ENCODE measurements at places on chromosomes 7 and 10.

- peak; percentile 12 for DNase-seq
Measured at GRCh38 chr7:32869716-32870115, 21.8 kb downstream of the KBTBD2 start.

- DNase-seq = no peak
Measured at GRCh38 chr10:58642916-58643428, 130.3 kb downstream of the BICC1 start.

- peak; percentile 18 for DNase-seq
Measured at GRCh38 chr10:90856261-90856660, 1.6 kb downstream of the HTR7 start.

DNA sequence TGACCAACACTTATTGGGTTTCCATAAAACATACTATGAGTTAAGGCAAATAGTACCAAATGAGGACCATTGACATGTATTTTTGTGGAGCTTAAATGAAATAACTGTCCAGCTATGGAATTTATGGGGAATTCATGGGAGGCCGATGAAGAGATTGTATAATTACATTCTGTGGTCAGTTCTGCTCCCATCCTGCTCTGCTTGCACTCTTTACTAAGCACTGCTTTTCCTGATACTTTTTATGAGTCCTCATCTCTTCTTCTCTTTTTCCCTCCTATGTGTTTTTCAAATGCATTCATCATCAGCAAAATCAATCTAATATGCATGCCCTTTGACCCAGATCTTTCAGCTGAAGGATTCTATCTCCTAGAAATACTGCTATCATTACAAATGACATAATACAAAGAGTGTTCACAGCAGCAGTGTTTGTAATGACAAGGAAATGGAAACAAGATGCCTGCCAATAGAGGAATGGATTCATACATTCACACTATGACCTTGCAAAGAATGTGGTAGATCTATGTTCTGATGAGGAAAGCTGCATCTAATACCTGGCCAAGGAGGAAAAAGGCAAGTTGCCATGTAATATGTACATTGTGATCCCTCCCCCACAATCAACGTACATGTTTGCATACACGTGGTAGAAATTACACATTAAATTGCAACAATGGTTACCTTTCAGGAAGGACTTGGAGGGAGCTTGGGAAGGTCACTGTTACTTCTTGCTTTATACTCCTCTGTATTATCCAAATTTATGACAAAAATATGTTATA, 73.9 kb downstream of the PCGF5 start:
- DNase-seq = no peak

- DNase-seq = no peak
Measured at GRCh38 chr10:113947184-113948041, 93.0 kb downstream of the NHLRC2 start.

- DNase-seq = no peak
Measured at GRCh38 chr7:43377196-43377960, 205.5 kb upstream of the STK17A start.

DNA sequence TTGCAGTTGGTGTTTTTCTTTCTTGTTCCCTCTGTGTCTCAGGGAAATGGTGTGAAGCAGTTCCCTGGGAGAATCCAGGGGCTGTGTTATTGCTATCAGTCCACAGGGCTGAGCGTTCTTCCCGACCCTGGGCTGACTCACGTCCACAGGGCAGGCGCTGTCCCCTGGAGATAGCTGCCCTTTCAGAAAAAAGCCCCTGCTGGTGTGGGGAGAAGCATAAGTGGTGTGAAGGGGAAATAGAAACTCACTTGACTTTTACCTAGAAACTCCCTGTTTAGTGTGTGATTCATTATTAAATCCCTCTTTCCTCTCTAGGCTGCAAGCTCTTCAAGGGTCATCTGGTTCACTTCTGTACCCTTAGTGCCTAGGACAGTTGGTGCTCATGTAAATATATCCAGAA, 63.3 kb upstream of the SMNDC1 start:
- DNase-seq = peak; percentile 62

- peak; percentile 43 for DNase-seq
Measured at GRCh38 chr7:111098011-111098925, 7.3 kb downstream of the LRRN3 start.

DNA sequence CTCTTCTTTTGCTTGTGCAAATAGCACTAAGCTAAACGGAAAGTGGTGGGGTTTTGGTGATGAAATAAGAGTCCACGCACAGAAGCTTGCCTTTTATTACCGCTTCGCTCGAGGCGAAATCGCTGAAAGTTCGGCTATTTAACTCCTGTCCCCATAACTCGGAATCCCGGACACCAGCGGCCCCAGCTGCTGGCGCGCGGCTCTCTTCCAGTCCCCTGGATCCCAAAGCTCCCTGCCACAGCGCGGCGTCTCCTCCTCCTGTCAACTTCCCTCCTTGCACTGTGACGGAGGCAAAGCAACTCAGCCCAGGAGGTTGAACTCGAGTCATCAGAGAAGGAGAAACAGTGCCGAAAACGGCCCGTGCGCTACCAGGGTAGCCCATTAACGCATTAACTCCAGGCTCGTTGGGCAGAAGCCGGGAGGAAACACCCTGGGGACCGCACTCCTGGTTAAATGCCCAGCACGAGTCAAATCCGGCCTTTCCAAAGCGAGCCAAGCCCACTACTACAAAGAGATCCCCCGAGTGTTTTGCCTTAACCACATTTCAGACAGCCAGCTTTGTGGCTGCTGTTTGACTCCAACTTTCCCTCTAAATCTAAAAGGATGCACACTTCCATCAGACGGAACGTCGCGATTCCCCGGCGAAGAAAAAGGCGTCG, 1.3 kb downstream of the SEMA3D start:
- DNase-seq = peak; percentile 72

DNA sequence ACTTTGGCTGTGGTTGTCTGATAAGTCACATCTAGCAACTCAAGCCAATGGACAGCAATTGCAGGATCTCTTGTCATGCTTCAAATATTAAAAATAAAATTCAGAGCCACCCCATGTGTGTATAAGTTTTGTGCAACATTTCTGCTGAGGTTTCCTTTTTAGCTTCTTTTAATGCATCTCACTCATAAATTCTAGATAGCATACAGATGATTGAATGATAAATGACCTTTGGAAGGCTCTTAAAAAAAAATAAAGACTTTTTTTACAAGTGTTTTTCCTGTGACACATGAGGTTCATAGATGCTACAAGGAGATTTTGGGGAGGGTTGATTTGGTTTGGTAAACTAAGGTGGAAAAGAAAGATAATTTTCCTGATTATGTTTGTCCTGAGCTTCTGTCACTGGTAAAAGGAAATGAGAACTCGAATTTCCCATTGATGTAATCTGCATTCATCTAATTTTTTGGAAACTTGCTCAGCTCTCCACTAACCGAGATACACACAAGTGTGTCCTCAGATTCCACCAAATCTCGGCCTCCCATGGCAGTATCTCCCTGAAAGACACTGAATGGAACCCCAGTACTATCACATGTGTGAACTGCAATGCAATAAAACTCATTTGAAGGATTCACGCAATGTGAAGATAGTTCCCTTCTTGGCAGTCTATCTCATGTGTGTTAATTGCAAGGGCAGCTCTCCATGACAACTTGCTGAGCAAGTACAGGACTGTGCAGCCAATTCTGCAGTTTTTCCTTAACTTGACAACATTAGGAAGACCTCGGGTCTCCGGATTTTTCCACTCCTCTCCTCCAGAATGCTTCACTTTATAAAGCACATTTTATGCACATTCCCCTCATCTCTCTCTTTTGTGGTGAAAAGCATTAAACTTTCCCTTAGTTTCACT, 185.4 kb upstream of the PFKP start:
- no peak for DNase-seq

GRCh38 chr10:11332846-11333245, 278.6 kb downstream of the USP6NL start:
- DNase-seq = no peak

DNA sequence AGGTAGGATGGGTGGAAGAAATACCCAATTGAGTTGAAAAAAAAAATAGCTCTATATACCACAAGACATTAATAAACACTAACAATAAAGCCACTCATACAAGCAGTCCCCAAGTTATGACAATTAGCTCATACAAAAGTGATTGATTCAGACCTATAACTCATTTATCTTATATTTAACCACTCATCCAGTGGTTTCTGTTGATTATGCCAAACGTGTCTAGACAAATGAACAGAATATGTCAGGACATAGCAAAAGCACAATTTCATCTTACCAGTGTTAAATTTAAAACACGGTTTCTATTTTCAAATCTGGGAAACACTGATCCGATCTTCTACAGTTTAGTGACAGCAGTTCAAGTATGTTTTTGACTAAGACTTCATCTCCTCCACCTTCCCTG, 17.0 kb downstream of the ABI1 start:
- no peak for DNase-seq

DNA sequence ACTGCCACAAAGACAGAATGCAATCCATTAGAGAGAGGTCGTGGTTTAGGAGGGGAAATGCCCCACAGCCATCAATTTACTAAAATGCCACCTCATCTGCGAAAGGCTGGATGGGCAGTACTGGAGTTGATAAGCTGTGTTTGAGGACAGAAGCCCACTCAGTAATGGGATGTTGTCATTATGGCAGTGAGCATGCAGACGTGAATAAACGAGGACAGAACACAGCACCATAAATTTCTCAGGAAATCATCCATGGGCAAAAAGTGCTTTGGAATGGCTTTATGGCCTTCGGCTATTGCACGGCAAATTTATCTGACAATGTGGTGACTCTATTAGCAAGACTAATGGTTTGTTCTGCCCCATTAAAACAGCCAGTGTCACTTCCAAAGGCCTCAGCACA, 15.9 kb upstream of the C10orf53 start:
- DNase-seq = no peak

- no peak for DNase-seq
Measured at GRCh38 chr10:86755454-86755739, 1.0 kb upstream of the BMPR1A start.

DNA sequence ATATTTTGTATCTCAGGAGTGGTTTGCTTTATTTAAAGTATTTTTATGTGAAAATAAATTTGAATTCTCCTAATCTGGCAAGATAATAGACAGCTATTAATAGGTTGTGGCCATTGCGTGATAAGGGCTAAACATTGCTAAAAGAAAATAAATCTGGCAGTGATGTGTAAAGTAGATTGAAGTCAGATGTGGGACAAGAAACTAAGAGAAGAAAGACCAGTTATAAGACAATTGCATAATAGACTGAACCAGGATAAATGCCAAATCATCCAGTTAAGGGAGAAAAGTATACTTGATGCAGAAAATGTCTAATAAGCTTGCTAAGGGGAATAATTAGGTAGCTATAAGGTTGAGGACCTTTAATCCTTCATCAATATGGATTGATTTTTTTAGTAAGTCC, 197.5 kb upstream of the CSTF2T start:
- no peak for DNase-seq

- DNase-seq = no peak
Measured at GRCh38 chr10:68816796-68817412, 10.4 kb upstream of the STOX1 start.

DNA sequence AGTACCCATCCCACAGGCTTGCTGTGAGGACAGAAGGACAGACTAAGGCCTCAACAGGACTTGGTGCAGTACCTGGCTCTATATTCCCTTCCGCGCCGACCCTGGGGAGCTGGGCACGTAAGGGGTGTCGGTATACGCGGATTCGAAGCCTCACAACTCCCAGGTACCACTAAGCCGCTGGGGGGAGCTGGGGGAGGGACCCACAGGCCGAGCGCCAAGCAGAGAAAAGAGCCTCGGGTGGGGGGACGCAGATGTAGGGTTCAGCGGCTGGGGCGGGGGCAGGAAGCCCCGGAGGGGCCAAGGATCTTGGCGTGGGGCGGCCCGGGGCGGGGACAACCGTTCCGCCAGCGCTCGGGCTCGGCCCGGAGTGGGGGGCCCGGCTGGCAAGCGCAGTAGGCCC, 126.4 kb upstream of the ZNF746 start:
- peak; percentile 34 for DNase-seq

- no peak for DNase-seq
Measured at GRCh38 chr7:148330124-148330818, 260.3 kb upstream of the C7orf33 start.

DNA sequence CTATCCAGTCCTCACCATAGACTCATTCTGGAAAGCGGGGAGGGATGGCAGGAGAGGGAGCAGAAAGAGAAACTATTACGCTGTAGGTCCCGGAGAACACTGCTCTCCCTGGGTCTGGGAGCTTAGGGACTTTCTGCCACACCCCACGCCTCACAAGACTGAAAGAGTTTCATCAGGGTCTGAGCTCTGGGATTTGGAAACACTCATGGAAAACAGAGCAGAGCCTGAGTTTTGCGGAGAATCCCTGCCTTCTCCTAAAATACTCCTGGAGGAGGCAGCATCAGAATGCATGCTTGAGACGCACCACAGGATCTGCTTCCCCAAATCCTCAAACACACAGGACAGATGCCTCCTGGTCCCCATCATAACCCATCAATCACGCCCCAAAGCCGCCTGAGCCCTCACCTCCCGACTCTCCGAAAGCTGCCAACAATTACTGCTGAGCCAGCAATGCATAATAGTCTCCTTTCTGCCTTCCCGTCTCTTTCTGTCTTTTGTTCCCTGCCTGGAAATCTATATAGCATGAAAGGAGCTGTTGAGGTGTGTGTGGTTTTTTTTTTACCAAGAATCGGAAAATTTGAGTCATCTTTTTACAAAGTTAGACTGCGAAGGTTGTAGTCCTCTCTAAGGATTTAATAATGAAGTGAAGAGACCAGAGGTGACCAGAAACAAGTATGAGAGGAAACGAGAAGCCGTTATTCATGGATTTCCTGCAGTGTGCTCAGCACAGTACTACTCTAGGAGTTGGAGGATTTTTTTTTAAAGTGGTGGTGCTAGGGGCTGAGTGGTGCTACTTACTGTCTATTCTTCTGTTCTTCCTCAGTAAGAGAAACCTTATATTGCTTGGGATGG, 37.7 kb downstream of the ASB13 start:
- DNase-seq = peak; percentile 61

- no peak for DNase-seq
Measured at GRCh38 chr10:28184810-28185209, 118.1 kb downstream of the MPP7 start.

DNA sequence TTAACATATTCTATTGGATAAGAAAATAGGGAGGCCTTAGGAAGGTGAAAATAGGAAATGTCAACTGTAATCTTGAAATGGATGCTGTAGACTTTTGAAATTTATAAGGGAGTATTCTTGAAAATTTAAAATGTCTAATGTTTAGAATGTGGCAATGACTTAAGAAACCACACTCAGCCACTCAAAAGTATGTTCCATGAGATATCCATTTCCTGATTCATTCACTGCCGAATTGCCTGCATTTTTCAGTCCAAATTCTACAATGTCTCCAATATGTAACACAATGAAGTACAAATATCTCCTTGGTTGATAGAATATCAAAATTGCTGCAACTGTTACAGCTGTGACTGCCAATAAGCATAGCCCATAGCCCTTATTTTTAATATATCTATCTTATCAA, 25.9 kb downstream of the PRKG1 start:
- DNase-seq = no peak

DNA sequence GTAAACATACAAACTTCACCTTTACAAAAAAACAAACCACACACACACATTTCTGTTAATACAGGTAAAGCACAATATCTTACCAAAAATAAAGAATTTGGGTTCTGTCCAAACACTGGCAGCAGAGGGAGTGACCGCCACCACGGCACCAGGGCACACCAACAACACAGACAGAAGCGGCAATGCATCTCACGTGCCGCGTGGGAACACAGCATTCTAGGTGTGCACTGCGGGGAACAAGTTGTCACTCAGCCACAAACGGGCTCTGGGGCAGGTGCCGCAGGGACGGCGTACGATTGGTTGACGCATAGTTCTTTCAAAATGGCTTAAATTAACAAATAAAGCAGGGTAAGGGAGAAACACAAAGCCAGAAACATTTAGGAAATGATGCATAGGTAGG, 22.3 kb downstream of the PDGFA start:
- DNase-seq = no peak

GRCh38 chr7:134787720-134788119, 8.3 kb downstream of the CALD1 start:
- DNase-seq = no peak
